ENCODE measurements at places on chromosomes 7 and 10.

- DNase-seq, result no peak
Measured at GRCh38 chr7:73885975-73886798, 25.2 kb downstream of the TMEM270 start.

DNA sequence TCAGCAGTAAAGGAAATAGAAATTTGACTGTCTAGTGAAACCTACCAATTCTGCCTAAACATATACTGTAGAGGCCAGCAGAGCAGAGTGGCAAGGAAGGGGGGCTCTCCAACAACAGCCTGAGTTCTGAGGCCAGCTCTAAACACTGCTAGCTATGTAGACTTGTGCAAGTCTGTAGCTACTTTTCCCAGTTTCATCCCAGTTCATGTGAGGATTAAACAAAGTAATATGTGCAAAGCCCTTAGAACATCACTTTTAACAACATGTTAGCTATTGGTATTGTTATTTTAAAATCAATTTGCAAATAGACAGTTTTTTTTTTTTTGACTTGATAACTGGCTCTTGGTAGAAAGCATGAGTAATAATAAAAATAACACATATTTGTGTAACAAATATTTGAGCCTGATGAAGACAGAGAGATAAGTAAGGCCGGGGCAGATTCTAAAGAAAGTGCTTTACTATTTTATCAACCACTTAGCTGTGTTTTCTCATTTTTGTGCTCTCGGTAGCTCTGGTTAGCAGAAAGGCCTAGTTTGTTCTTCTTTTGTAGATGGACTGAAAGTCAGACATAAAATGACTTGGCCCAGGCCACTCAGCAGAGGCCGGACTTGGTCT is 9.3 kb downstream of the CHST12 start:
- no peak for DNase-seq

- DNase-seq, result no peak
Measured at GRCh38 chr10:62233356-62234076, 35.1 kb downstream of the RTKN2 start.

DNA sequence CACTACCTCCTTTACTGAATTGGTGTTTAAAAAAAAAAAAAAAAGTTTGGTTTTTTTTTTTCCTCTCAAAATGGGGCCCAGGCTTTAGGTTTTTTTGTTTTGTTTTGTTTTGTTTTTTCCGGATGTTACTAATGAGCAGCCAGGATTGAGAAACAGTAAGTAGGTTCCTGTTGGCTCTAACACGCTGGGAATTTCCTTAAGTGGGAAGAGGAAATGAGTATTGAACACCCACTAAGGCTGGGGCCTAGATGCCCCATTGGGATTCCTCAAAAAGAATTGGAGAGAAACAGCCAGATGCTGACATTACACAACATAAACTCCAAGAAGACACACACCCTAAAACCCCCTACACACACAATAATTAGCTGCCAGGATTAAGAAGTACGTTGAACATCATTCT is 102.2 kb upstream of the NANOS1 start:
- no peak for DNase-seq

DNA sequence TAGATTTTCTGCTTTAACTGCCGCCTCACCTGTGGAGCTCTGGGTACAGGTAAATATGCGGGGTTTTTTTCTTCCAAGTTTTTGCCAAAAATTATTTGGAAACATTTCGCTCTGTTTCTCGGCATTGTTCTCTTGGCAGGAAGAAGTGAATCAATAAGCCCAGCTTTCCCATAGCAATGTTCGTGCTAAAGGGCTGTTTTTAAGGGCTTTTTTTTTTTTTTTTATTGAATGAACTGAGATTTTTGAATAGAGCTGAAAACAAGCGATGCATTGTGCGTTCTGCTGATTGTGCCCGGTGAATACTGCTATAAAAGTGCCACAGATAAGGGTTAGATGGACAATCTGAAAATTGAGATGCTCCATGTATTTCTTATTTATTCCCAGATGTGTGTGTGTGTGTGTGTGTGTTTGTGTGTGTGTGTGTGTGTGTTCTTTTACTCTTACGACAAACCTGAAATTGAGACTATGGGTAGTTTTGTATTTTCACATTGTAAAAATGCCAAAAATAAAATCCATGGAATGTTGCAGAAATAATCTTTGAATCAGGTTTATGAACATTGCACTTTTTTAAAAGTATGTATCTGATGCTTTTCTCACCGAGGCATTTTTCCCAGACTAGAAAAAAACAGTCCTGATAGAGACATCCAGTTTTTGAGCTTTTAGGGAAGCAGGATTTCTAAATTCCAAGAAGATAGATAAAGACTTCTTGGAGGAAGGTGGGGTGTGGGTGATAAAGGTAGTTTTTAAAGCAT is 30.5 kb downstream of the KIAA1217 start:
- no peak for DNase-seq

DNA sequence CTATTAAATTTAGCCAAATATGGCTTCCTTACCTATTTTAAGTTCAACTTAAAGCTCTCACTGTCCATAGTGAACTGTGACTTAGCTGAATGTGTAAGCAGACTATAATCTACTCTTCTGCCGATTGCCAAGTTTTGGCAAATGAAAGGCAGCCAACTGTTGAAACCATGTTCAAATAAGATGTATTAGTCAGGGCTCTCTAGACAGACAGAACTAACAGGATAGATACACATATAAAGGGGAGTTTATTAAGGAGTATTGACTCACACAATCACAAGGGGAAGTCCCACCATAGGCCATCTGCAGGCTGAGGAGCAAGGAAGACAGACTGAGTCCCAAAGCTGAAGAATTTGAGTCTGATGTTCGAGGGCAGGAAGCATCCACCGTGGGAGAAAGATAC is 837.7 kb upstream of the AUTS2 start:
- no peak for DNase-seq

GRCh38 chr7:104922182-104923009 is 91.6 kb upstream of the KMT2E start:
- DNase-seq, result no peak

DNA sequence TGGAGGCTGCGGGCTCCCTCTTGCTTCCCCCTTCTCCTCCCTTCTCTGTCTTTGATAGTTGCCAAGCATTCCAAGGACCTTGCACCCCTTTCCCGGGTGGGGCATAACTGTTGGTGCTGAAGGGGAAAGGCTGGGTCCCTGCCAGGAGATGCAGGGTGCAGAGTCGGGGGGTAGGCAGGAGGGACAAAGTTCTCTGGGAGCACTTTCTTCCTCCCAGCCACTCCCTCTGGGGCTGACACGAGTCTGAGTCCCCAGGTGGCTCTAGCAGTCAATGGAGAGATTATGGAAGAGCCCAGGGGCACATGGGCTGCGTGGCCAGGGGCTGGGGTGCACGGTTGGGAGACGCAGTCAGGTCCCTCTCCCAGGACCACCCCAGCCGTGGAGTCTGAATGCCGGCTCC is 2.1 kb downstream of the CLDN15 start:
- DNase-seq, result no peak

- DNase-seq, result no peak
Measured at GRCh38 chr10:22823109-22823508, 104.7 kb upstream of the ARMC3 start.

- no peak for DNase-seq
Measured at GRCh38 chr10:3692387-3692999, 92.5 kb downstream of the KLF6 start.

GRCh38 chr7:105934572-105935185 is 28.4 kb upstream of the CDHR3 start:
- DNase-seq, result no peak

GRCh38 chr10:51260376-51260775 is 186.1 kb downstream of the PRKG1 start:
- DNase-seq, result no peak

- DNase-seq, result no peak
Measured at GRCh38 chr7:37289367-37289766, 159.3 kb downstream of the ELMO1 start.

GRCh38 chr7:116876664-116877442 is 14.5 kb downstream of the CAPZA2 start:
- no peak for DNase-seq

- no peak for DNase-seq
Measured at GRCh38 chr7:105872491-105872890, 3.9 kb downstream of the ATXN7L1 start.

DNA sequence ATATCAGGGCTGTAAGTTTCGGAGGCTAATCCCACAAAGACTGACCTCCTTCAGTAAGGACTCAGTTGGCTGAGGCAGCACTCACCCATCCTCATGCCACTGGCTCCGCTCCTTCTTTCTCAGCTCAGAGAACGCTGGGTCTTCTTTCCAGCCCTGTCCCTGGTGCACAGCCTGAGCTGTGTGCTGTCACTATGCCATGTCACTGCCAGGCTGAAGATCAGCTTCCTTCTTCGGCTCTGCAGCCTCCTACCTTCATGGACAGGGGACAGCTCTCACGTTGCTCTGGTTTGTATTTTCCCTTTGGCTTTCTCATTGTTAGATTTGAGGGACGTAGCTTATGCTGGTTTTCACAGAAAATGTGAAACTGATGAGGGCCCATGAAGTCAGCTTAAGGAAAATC is 437.3 kb downstream of the GLRX3 start:
- no peak for DNase-seq

GRCh38 chr10:70417568-70417967 is 13.6 kb downstream of the EIF4EBP2 start:
- DNase-seq, result no peak

DNA sequence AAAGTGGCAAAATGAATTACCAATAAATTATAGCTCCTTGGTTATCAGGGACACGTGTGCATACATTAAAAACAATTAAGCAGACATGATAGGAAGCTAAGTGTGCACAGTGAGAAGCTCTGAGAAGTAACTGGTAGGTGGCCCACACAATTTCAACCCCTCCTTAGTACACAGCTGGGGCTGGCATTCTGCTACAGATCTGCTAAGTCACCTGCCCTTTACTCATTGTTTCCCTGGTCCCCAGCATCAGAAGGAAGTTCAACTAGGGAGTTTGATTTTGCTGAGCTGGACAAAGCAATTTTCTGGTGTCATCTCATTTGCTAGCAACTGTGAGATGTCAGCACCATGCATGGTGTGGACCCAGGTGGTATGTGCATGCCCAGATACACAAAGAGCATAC is 424.1 kb upstream of the NPVF start:
- no peak for DNase-seq

DNA sequence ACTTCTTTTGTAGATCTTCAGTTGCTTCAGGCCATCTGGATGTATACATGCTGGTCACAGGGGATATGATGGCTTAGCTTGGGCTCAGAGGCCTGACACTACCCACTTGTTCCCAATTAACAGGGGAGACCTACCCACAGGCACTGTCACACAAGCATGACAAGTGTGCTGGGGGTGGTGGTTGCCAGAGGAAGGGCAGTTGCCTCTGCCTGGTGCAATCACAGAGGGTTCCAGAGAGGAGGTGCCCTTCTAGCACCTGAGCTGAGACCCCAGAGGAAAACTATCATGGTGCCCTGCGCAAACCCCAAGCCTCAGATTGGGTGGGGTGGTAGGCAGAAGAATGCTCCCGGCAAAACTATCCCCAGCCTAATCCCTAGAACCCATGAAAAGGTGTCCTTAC is 65.6 kb upstream of the NANOS1 start:
- DNase-seq, result no peak

GRCh38 chr10:51141010-51141409 is 66.7 kb downstream of the PRKG1 start:
- no peak for DNase-seq

DNA sequence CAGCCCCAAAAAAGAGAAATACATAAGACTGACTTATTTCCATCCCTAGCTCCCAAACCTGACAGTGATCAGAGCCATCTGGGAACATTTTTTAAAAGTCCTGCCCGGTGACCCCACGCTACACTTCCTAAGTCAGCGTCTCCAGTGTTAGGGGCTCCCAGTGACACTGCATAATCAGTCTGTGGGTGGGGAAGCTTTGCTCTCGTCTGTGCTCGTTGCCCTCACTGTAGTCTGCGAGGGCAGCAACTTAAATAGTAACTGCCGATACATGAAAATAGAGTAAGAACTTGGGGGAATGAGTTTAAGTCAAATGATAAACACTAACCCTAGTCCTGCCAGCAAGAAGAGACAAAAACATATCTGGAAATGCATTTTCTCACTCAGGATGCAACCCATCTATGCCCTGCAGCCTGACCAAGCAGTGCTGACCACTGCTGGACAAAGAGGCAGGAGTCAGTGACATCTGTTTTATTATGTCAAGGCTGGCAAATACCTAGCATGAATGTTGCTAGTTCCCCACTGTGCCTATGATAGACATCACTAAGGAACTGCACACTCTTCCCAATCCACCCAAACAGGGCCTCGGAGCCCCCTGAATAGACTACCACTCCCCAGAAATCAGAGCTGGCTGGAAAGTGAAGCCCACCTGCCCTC is 18.7 kb downstream of the ERCC6 start:
- DNase-seq, result no peak

DNA sequence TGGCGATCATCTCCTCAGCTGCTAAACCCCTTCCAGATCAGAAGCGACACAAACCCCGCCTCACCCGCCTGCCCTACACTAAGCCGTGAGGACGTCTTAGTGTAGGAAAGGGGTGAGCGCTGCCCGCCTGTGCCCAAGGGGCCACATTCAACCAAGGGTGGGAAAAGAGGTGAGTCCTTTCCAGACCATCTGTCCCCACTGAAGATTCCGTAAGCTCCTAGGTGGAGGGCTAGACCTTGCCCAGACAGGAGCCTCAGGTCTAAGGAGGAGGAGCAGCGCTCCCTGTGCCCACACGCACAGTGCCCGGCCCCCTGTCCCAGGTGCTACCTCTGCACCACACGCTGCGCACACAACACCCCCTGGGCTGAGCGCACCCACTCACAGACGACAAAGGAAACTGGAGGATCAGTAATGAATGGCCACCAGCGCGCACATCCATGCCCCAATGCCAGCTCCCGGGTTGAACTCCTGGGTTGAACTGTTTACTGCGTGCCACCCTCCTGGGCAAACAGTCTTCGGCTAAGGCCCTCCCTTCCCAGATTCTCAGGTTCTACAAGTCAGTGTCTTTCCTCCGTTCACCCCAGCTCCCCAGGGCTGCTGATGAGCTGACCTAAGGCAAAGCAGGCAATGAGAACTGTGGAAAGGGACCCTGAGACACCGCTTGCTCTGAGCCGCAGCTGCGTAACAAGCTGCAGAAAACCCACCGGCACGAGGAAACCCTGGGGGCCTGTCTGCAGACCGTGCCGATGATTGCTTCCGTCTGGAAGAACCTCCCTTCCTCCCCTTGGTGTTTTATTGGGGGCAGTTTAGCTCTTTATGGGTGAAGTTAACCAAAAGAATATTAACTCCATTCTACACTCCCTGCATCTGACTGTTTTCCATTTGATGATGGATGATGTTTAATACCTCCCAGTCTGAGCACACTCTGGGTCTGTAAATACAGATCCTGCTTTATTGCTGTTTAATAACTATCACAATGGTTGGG is 185.9 kb downstream of the MAD1L1 start:
- no peak for DNase-seq

GRCh38 chr7:157980774-157981173 is 606.8 kb downstream of the PTPRN2 start:
- DNase-seq, result no peak

DNA sequence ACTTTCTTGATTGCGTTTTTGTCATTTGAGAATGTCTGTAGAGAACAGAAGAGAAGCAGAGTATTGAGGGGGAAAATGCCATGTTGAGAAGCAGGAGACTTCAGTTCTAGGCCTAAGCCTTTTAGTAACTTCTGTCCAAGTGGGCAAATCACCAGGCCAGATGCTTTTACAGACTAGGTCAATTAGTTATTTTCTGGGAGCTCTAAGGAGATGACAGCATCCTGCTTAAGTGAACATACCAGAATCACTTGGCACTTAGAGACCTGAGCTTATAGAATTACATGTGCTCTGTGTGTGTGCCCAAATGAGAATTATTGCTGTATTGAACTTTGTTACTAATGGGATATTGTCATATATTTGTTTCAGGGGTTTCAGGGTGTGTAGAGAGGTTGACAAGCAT is 24.0 kb downstream of the AGK start:
- DNase-seq, result no peak

- DNase-seq, result no peak
Measured at GRCh38 chr7:47715631-47716068, 133.7 kb upstream of the TNS3 start.

Measured in activated CD8-positive, alpha-beta T cell treated with anti-CD3 and anti-CD28 coated beads, Interleukin-2, amount 10 ng/mL, durations not matched to agents 7 days and 5 days (primary cell).